ENCODE measurements at places on chromosomes 3 and 15.

DNA sequence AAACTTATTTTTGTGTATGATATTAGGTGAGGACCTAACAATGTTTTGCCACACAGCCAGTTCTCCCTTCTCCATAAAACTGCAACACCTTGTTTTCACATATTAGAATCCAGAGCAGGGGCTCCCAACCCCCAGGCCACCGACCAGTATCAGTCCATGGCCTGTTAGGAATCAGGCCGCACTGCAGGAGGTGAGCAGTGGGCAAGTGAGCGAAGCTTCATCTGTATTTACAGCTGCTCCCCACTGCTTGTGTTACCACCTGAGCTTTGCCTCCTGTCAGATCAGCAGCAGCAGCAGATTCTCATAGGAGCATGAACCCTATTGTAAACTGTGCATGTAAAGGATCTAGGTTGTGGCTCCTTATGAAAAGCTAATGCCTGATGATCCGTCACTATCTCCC is 185.9 kb upstream of the NSMCE3 start:
- no peak for DNase-seq

GRCh38 chr15:98676586-98677270 is 28.4 kb downstream of the IGF1R start:
- no peak for DNase-seq

GRCh38 chr3:138332472-138333073 is 2.9 kb upstream of the NME9 start:
- DNase-seq = peak; percentile 13

GRCh38 chr3:101268971-101269671 is 51.3 kb downstream of the IMPG2 start:
- no peak for DNase-seq

DNA sequence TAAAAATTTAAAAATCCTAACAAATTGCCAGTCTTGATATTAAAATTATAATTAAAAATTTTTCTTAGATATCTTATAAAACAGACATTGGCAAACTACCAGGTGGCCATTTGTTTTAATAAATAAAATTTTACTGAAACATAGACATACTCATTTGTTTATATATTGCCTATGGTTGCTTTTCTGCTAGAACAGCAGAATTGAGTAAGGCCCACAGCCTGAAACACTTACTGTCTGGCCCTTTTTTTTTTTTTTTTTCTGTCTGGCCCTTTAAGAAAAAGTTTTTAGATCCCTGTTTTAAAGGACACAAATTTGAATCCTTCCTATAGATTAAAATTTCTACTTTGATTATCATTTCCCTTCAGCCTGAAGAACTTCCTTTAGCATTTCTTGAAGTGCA is 60.5 kb upstream of the CTDSPL2 start:
- no peak for DNase-seq

DNA sequence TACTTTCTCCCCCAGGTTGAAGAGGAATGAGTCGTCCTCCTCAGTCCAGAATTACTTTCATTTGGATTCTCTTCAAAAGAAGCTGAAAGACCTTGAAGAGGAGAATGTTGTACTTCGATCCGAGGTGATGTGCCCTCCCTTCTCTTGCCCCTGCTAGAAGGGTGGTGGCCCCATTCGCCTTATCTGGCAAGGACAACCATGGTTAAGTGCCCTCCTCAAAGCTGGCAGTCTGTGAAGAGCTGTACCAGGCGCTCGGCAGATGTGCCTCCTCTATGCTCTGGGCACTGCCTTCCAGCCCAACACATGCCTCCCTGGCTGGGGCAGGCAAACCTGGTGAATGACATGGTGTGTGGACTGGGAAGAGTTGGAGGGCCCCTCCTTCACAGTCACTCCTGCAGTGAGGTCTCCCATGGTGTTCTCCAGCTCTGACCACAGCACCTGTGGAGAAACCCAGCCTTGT is 77.0 kb downstream of the CCK start:
- DNase-seq = no peak

DNA sequence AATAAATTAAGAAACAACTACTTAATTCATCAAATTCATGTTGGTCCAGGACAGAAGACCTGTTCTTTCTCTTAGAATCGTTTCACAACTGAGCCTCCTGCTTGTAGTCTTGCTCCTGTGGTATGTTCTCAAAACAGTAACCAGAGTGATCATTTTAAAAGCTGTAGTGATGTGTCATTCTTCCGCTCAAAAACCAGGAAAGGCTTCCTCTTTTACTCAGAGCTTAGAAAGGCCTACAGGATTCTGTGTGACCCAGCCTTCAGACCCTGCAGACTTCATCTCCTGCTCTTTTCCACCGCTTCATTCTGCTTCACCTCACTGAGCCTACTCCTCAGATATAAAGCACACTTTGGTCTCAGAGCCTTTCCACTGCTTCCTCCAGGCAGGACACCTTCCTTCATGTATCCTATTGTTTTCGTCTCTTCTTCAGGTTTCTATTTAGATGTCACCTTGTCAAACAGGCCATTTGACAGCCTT is 22.7 kb downstream of the ST6GAL1 start:
- DNase-seq = no peak

DNA sequence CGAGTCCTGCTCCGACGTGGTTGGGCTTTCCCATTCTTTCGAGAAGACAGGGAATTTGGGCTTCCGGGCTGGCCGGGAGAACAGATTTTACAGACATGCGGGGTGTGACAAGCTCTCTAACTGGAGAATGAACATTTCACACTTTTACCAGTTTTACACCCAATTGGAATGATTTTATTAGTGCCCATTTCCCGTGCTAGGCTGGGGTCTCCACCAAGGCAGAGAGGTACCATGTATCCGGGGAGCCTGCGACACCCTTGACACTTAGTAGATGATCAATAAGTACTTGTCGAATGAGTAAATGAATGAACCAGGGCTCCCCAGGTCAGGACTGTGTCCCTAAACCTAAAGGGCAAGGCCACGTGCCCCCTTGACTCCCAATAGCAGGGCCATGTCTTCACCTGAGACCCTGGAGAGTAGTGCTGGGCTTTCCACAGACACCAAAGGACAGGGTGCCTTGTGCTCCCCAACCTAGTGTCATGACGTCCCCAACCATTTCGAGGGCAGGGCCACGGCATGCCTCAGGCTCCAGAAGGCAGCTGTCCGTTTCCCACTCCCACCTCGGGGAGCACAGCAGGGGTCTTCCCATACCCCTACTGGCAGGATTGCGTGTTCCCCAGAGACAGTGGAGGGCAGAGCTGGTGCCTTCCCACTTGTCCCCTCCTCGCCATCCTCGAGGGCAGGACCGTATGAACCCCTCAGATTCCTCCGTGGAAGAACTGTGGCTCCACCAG is 679 bp upstream of the MYD88 start:
- no peak for DNase-seq

GRCh38 chr15:86830304-86830703 is 750.6 kb downstream of the AGBL1 start:
- DNase-seq = no peak

- DNase-seq = peak; percentile 12
These were observed 126.2 kb upstream of the RASGRP1 start for GRCh38 chr15:38690719-38691332.

DNA sequence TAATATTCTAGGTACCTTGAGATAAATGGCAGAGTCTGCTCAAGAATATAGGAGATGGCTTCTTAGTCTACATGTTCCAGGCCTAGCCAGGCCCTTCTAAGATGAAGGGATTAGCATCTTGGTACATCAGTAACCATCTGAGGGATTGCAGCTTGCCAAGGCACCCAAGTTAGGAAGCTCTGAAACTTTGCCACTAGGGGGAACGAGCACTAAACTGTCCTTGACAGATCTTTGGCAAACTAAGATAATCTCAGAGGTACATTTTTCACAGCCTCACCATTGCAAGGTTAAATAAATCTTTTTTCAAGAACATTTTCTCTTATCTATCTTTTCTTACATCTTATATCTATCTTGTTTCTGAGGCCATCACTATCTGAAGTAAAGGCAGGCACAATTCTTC is 351.2 kb downstream of the RAP2B start:
- no peak for DNase-seq

GRCh38 chr3:139659511-139659910 is 18.3 kb downstream of the NMNAT3 start:
- no peak for DNase-seq

DNA sequence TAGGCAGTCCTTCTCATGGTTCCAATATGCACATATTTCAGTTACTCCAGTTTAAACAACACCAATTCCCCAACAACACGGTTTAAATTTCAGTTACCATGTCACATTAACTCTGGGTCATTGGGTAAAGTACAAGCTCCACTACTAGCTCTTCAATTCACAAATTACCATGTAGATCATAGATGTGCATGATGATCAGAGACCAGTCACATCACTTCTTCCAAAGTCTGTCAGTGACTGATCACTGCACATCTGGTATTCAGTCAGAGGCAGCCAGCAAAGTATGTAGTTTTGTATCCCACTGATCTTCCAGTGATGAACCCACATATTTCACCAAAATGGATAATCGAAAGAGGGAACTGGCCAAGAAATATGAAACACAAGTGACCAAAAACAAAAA is 978.4 kb upstream of the CFAP20DC start:
- no peak for DNase-seq

- no peak for DNase-seq
These were observed 27.5 kb upstream of the LCTL start for GRCh38 chr15:66593219-66593780.

DNA sequence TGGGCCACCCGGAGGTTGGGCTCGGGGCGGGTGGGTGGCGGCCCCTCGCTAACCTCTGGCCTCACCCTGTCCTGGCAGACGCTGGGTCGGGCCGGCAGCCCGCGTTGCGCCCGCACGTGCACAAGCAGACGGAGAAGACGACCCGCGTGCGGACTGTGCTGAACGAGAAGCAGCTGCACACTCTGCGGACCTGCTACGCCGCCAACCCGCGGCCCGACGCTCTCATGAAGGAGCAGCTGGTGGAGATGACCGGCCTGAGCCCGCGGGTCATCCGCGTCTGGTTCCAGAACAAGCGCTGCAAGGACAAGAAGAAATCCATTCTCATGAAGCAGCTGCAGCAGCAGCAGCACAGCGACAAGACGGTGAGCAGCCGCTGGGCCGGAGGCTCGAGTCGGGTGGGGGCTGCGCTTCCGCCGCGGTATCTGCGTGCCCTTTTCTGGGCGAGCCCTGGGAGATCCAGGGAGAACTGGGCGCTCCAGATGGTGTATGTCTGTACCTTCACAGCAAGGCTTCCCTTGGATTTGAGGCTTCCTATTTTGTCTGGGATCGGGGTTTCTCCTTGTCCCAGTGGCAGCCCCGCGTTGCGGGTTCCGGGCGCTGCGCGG is 3.7 kb downstream of the ISL2 start:
- DNase-seq = no peak
